ENCODE measurements at places on chromosomes 16 and 17.

GRCh38 chr16:79991969-79992368 is 391.4 kb upstream of the MAF start:
- DNase-seq: no peak

- DNase-seq: no peak
These were observed 16.0 kb upstream of the RASD1 start for GRCh38 chr17:17511881-17512858.

DNA sequence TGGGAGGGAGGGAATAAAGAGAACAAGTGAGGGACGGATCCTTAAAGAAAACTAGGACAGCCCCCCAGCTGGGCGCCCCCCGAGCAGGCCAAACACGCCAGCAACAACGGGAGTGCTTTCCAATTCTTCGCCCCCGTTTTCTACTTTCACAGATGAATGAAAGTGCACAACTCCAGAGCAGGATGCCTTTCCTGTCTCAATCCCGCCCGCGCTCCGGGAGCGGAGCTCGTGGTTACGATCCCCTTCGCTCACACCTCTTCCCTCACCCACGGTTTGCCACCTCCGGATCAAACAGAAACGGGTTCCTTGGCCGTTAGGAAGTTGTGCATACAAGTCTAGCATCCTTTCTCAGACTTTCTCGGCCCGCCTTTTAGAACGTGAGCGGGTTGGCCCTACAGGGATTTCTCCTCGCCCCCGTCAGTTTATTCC is 680 bp downstream of the SKA2 start:
- peak; percentile 84 for DNase-seq

DNA sequence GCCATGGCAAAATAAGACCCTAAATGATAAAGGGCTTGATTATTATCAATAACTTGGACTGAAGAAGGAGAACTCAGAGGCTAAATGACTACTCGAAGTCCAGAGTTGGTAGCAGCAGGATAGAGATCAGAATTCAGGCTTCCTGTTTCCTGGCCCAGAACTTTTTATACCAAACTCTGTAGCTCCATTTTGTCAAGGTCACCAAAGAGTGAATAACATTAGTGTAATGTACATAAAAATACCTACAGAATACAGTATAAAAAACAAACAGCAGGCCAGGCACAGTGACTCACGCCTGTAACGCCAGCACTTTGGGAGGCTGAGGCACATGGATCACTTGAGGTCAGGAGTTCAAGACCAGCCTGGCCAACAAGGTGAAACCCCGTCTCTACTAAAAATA is 79.0 kb downstream of the ARHGAP17 start:
- no peak for DNase-seq

- no peak for DNase-seq
These were observed 55.1 kb upstream of the LGALS9 start for GRCh38 chr17:27575912-27576252.

DNA sequence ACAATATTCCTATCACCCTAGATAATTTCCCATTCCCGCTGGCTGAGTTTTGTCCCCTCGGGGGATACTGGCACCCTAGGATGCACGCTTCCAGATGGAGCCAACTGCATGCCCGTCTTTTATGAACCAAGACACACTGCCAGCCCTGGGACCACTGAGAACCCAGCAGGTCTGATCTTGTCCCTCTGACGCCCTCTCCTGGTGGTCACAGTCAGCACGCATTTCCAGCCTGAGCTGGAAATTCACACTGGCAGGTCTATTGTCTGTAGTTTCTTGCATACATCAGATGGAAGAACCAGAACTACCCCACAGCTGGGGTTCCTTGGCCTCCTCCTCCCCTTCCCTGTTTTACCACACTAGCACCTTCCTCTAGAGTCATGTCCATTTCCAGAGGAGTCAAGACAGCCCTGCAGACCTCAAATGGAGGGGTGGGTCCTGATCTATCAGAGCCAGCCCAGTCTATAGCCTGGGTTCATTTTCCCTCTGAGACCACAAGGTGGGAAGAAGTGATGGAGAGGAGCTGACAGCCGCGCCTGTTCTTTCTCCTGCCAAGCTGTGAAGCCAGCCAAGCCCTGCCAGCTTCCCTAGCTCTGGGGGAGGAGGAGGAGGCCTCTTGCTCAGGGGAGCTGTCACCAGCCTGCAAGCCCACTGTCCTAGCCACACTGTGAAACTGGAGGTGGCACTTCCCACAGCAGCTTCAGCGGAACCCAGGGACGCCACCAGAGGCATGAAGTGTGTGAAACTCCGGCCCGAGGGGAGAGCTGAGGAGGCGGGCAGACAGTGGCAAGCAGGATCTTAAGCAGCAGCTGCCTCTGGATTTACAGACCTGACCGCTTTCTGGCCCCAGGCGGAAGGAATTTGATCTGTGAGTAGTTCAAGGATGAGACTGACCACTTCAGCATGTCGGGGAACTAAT is 29.3 kb downstream of the MXRA7 start:
- peak; percentile 83 for DNase-seq

DNA sequence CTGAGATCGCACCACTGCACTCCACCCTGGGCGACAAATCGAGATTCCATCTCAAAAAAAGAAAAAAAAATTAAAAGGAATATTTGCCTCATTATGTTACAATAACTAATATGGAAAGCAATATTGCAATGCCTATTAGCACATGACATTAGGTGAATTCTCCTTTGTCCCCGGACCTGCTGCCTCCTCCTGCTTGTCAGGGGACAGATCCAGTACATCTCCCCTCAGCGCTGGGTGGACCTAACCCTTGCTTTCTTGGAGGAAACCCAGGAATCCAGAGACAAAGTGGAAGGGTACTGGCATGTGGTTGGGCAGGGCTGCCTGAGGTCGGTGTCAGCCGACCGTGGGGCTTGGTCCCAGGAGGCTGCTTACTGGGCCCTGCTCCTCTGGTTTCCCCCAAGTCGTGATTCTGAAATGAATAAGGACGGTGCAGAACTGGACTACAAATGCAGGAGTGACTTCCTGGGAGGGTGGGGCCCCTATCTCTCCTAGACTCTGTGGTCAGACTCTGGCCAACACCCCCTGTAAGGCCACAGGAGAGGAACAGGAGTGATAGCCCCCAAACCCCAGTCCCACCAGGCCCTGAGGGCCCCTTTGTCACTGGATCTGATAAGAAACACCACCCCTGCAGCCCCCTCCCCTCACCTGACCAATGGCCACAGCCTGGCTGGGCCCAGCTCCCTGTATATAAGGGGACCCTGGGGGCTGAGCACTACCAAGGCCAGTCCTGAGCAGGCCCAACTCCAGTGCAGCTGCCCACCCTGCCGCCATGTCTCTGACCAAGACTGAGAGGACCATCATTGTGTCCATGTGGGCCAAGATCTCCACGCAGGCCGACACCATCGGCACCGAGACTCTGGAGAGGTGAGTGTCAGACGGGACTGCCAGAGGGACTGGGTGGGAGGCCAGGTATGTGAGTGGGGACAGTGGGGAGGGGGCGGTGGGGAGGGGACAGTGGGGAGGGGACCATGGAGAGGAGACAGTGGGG is at the start of gene HBZ:
Gene HBZ (plus strand): TSS at position 504 of the 988 bp plus-strand sequence. CDS start 266 bp downstream, at position 770.
- no peak for DNase-seq

GRCh38 chr16:66549284-66550131 is at the start of gene TK2:
Gene TK2, minus strand, starts transcription at chr16:66550122. Its CDS starts 61 bp downstream, at chr16:66550061.
- DNase-seq: peak; percentile 74

DNA sequence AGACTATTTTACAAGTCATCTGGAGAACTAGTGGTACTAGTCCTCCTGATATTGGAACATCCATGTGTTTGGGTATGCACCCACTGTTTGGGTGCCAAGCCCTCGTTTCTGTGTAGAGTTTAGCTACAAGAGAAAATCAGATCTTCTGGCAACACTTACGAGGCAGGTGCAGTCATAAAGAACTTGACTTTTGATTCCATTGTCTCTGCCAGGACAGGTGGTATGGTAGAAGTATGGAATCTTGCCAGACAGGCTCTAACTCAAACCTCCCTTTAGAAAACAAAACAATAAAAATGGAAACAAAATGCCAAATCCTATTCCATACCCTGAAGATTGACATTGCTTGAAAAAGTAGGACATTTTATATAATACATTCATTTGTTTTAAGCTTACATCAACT is 16.0 kb downstream of the RNF43 start:
- no peak for DNase-seq
